ENCODE measurements at places on chromosomes 6 and 20.
A peak's percentile ranks its signal among the peaks of the same experiment; 100 is the strongest.

DNA sequence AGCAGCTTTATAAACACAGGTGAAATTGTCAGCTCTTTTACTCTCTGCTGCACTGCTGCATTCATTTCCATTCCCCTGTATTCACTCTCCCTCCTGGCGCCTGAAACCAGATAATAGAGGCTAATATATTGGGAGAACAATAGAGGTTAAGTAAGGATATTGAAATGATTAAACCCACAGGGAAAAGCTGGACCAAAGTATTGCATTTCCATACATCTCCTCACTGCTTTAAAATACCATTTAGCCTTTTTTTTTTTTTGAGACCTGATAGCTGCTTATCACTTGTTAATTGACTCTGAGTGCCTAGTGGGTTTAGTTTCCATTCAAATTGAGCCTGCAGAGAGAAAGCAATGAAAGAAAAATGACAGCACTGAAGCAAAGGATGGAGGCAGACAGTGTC, 540.5 kb upstream of the IMPG1 start:
- DNase-seq = peak; percentile 7

DNA sequence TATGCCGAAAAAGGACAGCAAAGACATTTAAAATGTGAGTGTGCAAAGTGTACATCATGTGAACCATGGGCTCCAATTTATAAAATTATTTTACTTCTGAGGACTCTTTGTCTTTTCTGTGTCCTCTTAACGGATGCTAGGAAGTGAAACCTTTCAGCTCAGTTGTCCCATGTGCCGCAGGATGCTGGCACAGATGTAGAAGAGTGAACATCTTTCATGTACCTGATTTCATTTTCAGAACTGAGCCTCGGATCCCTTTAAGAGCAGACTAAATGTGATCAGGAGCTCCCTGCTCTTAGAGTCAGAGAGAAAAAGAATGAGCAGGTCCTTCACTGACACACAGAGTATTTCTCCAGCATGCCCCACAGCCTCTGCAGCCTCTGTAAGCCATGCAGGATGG, 27.6 kb upstream of the FUCA2 start:
- DNase-seq = no peak

DNA sequence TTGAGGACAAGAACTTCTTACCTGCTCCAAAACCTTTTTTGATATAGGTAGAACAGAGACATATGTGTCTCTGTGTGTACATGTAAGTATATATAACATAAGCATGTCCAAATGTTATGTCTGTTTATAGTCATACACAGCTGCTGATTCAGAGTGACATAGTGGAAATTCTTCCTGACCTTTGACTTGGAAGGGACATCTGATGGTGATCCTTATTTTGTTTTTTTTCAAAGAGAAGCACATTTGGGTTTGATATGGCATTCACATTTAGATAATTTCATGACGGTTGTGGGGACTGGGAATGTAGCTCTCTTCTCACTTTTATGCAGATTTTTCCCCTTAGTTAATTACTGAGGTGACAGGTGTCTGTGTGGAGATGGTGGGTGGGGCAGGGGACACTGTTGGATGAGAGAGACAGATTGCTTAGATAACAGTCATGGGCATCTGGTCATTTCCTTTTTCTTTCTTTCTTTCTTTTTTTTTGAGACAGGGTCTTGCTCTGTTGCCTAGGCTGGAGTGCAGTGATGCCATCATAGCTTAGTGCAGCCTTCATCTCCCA, 39.0 kb downstream of the FARS2 start:
- DNase-seq = no peak

DNA sequence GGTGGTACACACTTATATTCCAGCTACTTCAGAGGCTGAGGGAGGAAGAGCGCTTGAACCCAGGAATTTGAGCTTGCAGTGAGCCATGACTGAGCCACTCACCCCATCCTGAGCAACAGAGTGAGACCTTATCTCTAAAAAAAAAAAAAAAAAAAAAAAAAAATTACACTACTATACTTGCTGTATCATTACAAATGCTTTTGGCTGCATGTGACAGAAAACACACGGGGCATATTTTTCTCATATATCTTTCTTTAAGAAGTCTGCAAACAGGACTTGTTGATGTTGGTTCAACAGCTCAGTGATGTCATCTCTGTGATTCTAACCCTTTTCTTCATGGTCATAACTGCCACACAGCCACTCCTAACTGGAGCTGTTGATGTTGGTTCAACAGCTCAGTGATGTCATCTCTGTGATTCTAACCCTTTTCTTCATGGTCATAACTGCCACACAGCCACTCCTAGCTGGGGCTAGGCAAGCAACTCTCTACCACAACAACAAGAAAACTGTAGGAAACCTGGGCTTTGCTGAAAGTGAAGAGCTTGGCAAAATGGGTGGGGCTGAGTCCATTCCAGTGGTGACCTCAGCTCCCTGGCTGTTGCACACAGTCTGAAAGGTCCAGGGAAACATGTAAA, 19.8 kb downstream of the MTFR2 start:
- DNase-seq = no peak

DNA sequence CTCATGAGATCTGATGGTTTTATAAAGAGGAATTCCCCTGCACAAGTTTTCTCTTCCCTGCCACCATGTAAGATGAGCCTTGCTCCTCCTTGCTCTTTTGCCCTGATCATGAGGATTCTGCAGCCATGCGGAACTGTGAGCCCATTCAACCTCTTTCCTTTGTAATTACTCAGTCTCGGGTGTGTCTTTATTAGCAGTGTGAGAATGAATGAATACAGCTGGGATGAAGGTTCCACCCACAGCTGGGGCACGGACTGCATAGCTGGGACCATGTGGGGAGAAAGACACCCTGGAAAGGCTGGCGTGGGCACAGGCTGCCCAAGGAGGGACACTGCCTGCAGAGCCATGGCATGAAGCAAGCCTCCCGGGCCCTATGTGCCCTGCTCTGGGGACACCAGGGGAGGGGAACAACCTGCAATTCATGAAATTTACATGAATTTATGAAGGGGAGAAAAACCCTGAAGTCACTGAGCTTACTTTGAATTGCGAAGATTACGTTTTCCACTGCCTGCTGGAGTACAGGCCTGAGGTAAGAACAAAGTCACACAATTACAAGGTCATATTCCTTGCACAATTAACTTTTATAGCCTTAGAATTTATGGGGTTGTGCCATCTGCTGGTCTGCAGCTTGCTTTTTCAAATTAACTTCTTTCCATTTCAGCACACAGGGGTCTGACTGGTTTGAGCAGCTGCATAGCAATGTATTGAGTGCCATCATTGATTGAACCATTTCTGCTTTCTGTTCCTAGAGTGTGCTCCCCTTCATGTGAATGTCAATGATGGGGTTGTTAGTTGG, 46.2 kb downstream of the SLC22A1 start:
- DNase-seq = no peak

GRCh38 chr6:151478670-151479069, 15.1 kb upstream of the CCDC170 start:
- DNase-seq = no peak

GRCh38 chr20:37295001-37295400, 5.5 kb downstream of the MANBAL start:
- no peak for DNase-seq

DNA sequence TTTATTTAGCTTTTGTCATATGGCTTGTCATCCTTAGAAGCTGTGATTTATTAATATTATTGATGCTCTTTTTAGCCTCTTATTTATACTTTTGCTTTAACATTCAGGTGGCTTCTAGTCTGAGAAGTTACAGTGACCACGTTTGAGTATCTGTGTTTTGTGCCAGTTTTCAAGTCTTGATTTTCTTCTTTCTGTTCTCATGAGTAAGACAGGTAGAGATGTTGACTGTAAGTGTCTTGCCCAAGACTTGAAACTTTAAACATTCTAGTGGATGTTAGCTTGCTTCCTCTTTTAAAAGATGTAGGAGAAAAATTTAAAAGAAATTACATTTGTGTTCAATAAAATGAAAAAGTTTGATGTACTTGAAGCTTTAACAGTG, 122.6 kb downstream of the LRRC1 start:
- DNase-seq = no peak

- DNase-seq = peak; percentile 97
These were observed at the start of gene ZNF341 for GRCh38 chr20:33731693-33732165. ZNF341 (plus strand) TSS chr20:33731996; CDS start chr20:33732022, 26 bp downstream.

DNA sequence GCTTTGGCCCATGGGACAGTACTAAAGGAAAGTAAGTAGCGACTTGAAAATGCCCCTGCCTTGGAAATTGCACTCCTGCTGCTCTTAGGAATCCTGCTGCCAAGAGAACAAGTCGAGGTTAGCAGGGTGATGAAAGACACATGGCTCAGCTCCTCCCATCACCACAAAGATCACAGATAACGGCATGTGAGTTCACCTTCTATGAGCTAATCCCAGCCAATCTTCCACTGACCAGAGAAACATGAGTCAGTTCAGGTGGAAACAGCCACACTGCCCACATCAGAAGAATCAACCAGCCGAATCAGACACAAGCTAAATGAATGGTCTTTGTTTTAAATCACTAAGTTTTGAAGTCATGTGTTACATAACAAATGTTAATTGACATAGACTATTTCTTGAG, 106.3 kb downstream of the PRKN start:
- DNase-seq = no peak

DNA sequence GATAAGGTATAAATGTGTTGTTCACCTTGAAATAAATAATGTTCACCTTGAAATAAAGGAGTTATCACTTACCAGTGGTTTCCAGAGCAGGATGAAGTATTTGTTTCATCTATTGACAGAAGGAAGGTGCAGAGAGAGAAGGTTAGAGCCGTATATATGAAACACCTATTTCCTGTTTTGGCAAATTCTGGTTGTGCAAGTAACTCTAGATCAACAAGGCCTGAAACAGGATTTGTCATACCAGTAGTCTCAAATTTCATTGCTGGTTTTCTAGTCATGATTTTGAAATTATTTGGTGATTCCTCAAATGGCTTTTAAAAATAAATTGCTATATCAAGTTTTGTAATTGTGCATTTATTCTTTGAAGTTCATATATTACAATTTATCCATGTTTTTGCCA, at the start of gene CRISP3:
CRISP3 (minus strand) TSS at position 130 of the 400 bp plus-strand sequence; CDS start at position 109, 21 bp downstream.
- no peak for DNase-seq

- no peak for DNase-seq
These were observed 21.5 kb upstream of the HLA-C start for GRCh38 chr6:31293343-31293742.

DNA sequence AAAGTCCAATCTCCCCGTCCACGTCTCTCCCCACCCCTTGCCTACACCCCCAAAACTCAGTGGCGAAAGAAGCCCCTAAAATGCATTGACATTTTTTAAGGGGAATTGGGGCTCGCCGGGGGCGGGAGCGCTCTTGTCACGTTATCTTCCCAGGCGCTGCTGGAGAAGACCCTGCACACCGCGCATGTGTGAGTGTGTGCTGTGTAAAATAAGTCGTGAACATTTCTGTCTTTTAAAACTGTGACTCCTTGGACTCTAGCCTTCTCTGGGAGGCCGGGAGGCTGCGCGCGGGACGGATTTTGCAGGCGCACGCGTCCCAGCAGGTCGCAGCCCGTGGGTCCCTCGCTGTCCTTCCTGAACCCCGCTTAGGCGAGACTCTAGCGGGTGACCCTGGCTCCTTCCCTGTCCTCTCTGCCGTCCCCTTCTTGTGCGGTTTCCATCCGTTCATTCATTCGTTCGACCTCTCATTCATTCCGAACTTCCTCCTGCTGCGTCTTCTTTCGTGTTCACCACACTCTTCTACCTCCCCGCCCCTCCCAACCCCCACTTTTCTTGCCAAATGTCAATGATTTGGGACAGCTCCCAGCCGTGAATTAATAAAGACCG, 2.2 kb downstream of the NRN1 start:
- DNase-seq = peak; percentile 70

DNA sequence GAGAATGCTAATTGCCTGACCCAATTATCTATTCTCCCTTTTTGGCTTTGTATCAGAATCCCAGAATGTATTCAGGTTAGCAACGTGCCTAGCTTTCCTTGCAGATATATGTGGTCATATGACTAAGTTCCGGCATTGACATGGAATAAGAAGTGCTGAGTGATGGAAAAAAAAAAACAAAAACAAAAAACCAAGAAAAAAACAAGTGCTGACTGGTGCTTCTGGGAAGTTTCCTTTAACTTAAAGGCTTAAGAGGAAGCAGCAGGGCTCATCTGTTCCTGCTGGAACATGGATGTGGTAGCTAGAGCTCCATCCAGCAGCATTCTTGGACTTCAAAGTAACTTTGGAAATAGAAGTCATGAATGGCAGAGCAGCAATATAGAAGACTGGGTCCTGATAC, 10.4 kb upstream of the RPF2 start:
- DNase-seq = no peak

GRCh38 chr6:68741501-68742386, 106.7 kb downstream of the ADGRB3 start:
- no peak for DNase-seq

GRCh38 chr6:33989016-33989854, 156.7 kb downstream of the GRM4 start:
- no peak for DNase-seq

- peak; percentile 69 for DNase-seq
These were observed at the start of gene SEL1L2 for GRCh38 chr20:13990465-13990864. SEL1L2 (minus strand) TSS chr20:13990614; CDS start chr20:13990534, 80 bp downstream.

- DNase-seq = no peak
These were observed 787 bp upstream of the TNFRSF6B start for GRCh38 chr20:63695424-63696305.

DNA sequence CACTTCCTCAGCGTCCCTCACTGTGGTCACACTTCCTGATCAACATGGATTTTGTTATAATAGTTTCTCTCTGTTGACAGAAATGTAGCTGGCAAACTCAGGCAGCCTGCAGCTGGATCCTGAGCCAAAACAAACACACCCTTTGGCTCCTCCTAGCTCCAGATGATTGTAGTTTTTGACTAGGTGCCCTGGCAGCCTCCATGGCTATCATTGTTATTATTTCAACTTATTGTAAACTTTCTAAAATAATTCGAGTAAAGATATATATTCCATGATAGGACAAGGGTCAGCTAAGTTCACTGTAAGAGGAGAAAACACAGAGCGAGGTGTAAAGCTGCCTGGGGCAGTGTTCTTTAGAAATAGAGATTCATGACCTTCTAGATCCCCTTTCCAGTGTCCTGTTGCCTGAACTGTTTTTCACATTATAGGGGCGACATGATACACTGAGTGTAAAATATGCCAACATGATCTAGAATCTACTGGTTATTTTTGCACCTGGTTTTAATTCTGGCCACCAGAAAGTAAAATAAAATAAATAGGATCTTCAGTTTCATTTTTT, 98.2 kb upstream of the HDGFL1 start:
- DNase-seq = no peak

- DNase-seq = peak; percentile 80
These were observed 577 bp downstream of the LSM14B start for GRCh38 chr20:62122654-62123449.

GRCh38 chr20:24157213-24157612, 168.6 kb upstream of the GGTLC1 start:
- no peak for DNase-seq

- no peak for DNase-seq
These were observed 479.7 kb upstream of the MARCKS start for GRCh38 chr6:113377362-113377942.
